ENCODE measurements at places on chromosomes 16 and 17. TPM values are rescaled to one million over a fixed set of nuclear protein-coding genes. Genes with fewer than 3 reads are reported as not detected.

GRCh38 chr17:78368854-78369495 is 9.1 kb upstream of the SOCS3 start:
- DNase-seq = no peak

SCN4A gene
- total RNA-seq = 1.3 TPM

SPNS3 gene
- not detected for total RNA-seq

GRCh38 chr17:44155488-44155887 is 13.8 kb downstream of the HROB start:
- DNase-seq = no peak

DNA sequence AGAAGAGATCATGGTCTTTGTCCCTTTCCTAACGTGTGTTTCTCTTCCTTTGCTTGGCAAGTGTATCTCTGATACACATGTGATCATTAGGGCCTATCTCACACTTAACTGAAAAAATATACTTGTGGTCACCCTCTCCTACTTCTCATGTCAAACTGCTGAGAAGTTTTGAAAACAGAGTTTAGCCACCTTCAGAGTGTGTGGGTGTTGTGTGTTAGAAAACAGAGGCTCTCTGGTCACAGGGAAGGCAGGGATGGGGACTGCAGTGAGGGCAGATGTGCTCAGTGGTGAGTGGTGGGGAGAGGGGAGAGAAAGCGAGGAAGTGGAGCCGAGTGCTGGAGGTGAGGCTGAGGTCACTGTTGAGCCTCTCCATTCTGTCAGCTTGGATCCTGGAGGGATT is 29.4 kb downstream of the GRB7 start:
- DNase-seq = no peak

GRCh38 chr16:66746682-66747081 is 4.7 kb downstream of the DYNC1LI2 start:
- no peak for DNase-seq

CHAD gene
- total RNA-seq = 13.2 TPM

DNA sequence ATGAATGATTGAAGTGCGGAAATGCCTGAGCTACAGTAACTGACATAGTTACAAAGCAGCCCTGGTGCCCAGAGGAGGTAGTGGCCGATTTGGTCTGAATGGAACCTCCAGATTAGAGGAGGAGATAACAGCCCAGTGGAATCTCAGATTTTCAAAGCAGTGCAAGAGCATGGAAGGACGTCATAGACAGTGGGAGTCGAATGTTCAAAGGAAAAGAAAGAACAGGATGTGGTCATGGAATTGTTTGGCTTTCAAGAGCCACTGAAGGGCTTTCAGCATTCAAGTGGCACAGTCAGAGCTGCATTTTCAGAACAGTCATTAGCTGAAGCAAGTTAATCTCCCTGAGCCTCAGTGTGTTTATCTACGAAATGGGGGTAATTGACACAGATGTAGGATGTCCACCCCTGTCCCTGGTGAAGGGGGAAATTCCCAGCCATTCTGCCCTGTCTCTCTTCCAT is 104.6 kb upstream of the CACNG3 start:
- DNase-seq = no peak

TAT gene
- total RNA-seq = not detected

DNA sequence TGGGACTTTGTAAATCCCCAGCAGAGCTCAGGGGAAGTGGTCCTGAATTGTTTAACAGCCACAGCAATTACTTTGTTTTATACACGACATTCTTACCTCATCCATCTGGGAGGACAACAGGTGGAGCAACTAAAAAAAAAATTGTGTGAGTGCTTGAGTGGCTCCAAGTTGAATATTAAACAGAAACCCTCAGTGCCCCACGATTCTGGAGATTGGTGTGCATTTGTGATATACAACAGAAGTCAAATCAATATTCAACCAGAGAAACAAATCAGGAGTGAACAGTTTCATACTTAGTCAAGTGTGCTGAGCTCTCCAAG is 204.8 kb downstream of the HAPSTR1 start:
- no peak for DNase-seq

DNA sequence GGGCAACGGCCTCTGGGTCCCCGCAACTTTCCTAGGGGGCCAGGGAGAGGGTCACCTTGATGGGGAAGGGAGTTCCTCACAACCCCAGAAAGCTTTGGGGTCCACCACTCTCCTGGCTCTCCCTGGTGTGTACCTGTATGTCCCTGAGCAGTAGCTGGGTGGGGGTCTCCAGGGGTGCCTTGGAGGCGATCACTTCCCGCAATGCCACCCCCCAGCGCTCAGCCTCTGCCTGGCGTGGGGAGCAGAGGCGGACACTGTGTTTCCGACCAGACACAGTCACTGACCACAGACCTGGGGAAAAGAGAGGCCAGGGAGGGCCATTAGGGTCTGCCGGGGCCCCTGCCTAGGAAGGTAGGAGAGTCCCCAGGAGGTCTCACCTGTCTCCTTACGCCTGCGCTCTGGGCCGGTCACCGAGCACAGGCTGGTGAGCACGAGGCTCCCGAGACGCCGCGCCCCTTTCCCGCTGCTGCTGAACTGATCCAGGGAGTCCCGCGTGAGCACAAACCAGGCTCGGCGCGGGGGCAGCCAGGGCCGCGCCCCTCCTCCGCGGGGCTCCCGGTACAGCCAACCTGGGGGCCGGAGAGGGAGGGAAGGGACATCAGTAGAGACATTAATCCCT is 3.4 kb downstream of the PLEKHH3 start:
- peak; percentile 33 for DNase-seq

GRCh38 chr16:87201790-87202189 is 115.4 kb downstream of the C16orf95 start:
- DNase-seq = no peak

NPIPB6 gene
- 13.8 TPM for total RNA-seq

- DNase-seq = peak; percentile 12
Measured at GRCh38 chr16:16143038-16143763, 80.1 kb downstream of the ABCC6 start.

DNA sequence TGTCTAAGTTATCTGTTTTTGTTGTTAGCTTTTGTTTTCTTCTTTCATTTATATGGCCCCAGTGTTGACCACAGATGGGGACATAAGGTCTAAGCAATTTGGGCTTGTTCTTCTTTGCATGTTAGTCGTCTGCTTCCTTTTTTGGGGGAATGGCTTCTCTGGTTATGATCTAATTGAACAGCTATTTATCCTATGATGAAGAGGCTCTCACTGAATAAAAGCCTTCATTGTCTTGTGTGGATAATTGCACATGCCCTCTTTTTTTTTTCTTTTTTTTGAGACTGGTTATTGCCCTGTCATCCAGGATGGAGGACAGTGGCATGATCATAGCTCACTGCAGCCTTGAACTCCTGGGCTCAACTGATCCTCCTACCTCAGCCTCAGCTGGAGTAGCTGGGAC is 13.7 kb downstream of the SMARCE1 start:
- no peak for DNase-seq
